Liver (tissue), 10 donors: ENCODE measurements at places on chromosomes 4 and X. TPM values are rescaled to one million over a fixed set of nuclear protein-coding genes. Genes with fewer than 3 reads are reported as not detected.

SASH3 gene
- polyA plus RNA-seq = 1.8 TPM

GASK1B gene
- polyA plus RNA-seq = 1.3 TPM

MUC7 gene
- polyA plus RNA-seq = not detected

REELD1 gene
- not detected for polyA plus RNA-seq

DNA sequence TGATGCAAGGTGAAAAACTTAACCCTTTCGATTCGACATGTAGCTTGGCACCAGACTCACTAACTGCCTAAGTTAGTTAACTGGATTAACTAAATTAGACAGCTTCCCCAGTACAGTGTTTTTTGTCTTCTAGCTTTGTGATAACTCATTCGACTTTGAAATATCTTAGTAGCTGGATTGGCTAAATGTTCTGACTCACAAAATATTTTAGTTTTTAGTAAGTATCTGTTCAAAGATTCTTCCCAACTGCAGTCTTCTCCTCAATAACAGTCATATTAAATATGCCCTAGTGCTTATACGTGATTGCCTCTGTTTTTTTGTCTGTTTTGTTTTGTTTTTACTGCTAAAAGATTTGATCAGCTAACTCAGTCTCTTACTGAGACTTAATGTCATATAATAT is 102.9 kb downstream of the KCNIP4 start:
- DNase-seq = no peak

DCAF4L1 gene
- 0.05 TPM for polyA plus RNA-seq

DNA sequence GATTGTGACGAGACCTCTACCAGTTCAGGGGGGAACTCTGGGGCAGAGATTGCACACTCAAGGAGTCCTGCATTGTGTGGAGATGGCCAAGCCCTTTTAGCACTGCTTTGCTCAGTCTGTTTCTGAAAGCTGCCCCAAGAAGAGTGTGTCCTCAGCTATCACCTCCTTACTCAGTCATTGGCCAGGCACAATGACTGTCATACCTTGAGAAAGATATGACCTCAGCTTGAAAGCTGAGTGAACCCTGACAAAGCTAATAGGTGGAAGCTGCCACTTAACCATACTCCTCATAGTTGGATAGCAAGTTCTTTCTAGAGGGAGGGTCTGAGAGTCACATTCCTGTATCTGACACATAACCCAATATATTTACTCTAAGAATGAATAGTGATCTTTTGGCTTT is 37.8 kb upstream of the DIPK2B start:
- DNase-seq = no peak

WDR13 gene
- 37.2 TPM for polyA plus RNA-seq

GRCh38 chr4:146638786-146639505 is at the start of gene POU4F2:
Gene POU4F2 (plus strand): TSS chr4:146638893. CDS start chr4:146639141, 248 bp downstream.
- DNase-seq = no peak

GRCh38 chr4:106583567-106583966 is 215.0 kb upstream of the GIMD1 start:
- DNase-seq = no peak

GRCh38 chrX:50705042-50705441 is 109.0 kb downstream of the SHROOM4 start:
- no peak for DNase-seq
